ENCODE measurements at places on chromosomes 6 and 20.
A peak's percentile ranks its signal among the peaks of the same experiment; 100 is the strongest.

GRCh38 chr6:4289770-4290320 lies 154.5 kb upstream of the ECI2 start:
- no peak for DNase-seq

- peak; percentile 80 for DNase-seq
These were observed 16.6 kb upstream of the EZR start for GRCh38 chr6:158835616-158836221.

GRCh38 chr6:108853077-108853476 lies 4.9 kb downstream of the ARMC2 start:
- no peak for DNase-seq

GRCh38 chr6:11092668-11093375 lies 812 bp upstream of the SMIM13 start:
- no peak for DNase-seq

GRCh38 chr6:164528539-164528938 lies 780.9 kb downstream of the C6orf118 start:
- DNase-seq, result no peak

GRCh38 chr6:134134654-134135053 lies 82.2 kb upstream of the SLC2A12 start:
- no peak for DNase-seq

DNA sequence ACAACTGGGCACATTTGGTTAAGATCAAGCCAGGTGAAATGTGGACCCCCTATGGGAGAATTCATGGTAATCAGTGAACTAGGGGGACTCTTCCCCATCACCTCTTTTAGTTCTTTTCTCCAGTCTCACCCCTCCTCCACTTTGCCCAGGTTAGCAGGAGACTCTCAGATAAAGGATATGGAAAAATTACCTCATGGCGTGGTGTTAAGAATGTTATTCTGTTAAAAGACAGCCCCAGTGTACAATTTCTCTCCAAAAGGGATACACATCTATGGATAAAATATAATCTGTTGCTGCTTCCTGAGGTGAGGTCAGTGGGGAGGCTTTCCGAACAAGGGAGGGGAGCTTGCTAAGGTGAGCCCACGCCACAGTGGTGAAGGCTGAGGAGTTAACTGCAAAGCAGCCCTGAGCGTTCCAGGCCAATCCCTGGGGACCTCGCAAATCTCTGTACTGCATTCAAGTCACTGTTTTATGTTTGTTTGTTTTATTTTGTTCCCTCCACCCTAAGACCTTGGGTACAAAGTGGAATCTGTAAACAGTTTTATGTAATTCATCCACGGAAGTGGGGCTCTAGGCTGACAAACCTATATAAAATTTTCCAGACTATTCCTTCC lies 52.0 kb downstream of the ADGRF1 start:
- DNase-seq, result peak; percentile 25

GRCh38 chr6:156111913-156112312 lies 656.3 kb upstream of the NOX3 start:
- no peak for DNase-seq

- no peak for DNase-seq
These were observed 11.5 kb downstream of the RNF217 start for GRCh38 chr6:124973780-124974179.

GRCh38 chr20:47007826-47008655 lies 113.4 kb downstream of the EYA2 start:
- no peak for DNase-seq

DNA sequence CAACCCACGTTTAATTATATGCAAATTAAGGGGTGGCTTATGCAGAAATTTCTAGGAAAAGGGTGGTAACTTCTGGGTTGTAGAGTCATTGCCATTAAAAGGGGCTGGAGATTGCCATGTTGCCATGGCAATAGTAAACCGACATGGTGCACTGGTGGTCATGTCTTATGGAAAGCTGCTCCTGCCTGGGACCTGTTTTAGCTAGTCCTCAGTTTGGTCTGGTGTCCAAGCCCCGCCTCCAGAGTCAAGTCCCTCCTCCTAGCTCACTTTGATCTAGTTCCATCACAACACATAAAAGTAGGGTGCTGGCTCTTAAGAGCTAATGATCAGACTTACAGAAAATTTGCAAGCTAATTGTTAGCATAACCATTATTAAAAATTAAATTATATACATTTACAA lies 5.3 kb downstream of the SLC22A2 start:
- DNase-seq, result no peak

- peak; percentile 0 for DNase-seq
These were observed 529.6 kb downstream of the ADGRB3 start for GRCh38 chr6:69164564-69165229.

DNA sequence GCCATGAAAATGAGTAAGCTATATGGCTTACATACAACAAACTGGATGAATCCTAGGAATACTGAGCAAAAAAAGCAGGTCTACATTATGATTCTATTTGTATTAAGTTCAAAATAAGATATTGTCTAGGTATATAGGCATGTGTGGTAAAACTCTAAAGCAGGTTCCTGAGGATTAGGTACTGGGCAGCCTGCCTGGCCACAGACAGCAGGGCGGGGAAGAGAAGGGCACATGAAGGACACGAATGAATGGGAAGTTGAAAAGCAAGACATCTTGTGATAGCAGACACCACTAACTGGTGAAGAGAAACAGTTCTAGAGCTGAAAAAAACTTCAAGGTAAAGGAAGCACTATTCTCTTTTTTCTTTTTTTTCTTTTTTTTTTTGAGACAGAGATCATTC lies 72.6 kb upstream of the SLC4A11 start:
- DNase-seq, result no peak

- no peak for DNase-seq
These were observed 63.6 kb upstream of the SIRPA start for GRCh38 chr20:1831606-1832005.

DNA sequence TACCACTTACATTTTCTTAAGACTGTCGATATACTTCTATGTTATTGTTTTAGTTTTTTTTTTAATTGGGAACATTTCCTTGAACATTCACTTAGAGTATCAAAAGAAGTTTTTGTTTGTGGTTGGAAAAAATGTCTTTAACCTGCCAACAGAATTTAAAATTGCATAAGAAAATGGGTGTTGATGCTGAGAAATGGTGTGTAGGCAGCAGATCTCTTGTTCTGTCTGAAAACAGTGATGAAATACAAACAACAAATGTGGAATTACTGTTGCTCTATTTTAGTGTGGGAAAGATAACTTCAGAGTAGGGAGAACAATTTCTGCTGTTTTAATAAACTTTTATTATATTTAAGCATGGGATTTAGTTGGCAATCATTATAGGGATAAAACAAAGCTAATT lies 293.5 kb downstream of the CDKAL1 start:
- peak; percentile 93 for DNase-seq

GRCh38 chr20:19978511-19979210 lies 38.5 kb upstream of the NAA20 start:
- no peak for DNase-seq

- DNase-seq, result no peak
These were observed 2.3 kb downstream of the LINC00237 start for GRCh38 chr20:21103582-21104465.

DNA sequence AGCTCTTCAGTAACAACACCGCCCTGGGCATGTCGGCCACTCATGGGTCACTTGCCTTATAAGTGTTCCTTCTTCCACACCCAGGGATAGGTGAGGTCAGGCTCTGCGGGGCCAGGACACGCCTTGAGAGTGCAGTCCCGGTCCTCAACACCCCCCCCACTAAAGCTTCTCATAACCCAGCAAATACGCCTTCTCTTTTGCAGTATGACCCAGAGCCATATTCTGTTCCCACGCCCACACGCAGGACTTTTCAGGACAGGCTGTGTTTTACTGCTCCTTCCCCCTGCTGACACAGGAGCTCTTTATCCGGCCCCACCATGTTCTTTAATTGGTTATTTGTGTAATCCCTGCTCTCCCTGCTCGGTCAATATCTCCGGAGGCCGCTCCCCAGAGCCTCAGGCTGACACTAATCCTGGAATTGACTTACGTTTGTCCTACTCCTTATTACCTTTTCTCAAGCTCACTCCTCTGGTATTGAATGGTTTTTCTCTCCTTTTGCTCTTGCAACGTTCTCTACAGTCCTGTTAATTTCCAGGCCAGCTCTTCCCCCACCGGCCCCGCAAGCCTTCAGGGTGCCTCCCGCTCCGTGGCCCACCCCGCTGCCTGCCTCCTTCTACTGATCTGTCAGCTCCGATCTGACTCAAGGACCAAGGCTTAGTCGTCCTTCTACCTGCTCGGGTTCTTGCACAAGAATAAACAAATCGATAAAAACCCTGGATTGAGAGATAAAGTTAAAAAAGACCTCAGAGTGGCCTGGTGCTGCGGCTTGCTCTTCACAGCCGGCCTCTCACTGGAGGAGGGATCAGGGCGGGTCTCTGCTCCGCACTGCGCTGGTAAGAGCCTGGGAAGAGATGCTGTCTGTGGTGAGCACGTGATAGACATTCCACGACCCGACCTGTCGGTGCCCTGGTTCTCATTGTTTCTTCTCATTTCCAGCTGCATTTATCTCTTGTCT lies 357.5 kb downstream of the ZFAND3 start:
- no peak for DNase-seq

DNA sequence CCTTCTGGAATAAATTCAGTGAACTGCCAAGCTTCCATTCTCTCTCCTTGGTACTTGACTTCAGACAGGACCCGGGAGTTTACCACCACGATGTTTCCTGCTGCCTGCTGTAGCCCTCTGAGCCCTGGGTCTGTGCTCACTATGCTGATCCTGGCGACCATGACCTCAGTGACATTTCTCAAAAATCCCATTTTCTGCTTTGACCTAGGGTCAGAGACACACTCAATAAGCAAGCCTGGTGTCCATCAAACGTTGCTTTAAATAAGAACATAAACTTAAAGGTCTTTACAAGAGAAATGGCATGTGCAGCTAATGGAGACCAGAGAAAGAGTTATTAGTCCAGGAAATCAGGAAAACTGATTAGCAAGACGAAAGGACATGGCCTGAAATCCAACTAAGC lies 509.7 kb upstream of the SULF2 start:
- no peak for DNase-seq

DNA sequence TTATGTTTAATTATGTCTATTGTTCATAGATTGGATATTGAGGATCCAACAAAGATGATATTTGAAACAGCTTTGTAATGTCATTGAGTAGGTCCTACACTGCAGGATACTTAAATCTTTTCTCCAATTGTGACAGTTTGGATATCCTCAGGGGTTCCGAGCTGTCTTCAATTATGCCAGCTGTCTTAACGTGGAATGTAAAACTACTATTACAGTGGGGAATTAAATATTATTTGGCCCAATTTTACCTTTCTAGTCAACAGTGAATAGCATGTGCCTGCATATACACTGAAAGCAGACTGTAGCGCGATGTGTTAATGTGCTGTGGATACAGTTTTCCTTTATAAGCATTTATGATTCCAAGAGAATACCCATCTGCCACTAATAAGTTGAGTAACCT lies 156.9 kb downstream of the GRIK2 start:
- DNase-seq, result no peak

DNA sequence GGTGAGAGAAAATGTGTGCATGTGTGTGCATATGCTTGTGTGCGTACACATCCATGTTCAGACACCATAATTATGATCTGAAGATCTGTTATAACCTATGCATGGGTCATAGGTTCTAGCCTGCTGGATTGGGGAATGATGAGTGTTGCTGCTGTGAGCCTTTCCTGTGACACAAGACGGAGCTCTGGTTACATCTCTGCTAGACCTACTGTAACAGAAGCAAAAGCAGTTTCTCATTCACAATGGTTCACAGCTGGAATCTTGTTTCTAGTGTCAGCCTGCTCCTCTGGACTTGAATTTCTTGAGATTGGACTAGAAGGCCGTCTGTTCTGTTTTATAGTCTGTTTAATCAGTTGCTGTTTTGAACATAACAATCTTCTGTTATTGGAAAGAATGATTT lies 40.1 kb downstream of the DEFB114 start:
- no peak for DNase-seq

GRCh38 chr6:13305288-13305687 lies 23.0 kb downstream of the TBC1D7 start:
- DNase-seq, result no peak

- DNase-seq, result no peak
These were observed 312.3 kb downstream of the KIF16B start for GRCh38 chr20:16260911-16261310.

All from fibroblast of the aortic adventitia (primary cell).